Panc1 (cell line): ENCODE measurements at places on chromosomes 16 and 17. TPM values are rescaled to one million over a fixed set of nuclear protein-coding genes. Genes with fewer than 3 reads are reported as not detected.

DNA sequence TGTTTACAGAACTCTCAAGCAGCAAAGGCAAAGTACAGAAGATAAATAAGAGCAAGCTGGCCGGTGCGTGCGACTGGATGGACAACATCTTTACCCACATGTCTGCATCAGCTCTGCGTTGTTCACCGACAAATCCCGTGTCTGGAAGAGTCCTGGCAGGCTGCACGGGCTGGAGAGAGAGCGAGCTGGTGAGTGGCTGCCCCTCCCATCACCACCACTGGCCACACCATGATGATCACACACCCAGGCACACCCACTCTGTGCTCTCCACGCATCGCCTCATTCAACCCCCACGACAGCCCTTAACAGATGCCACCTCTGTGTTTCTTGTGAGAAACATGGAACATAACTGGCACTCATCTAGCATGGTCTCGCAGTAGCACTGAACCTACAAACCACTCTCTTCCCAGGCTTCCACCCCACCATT is 59.2 kb downstream of the ANKRD11 start:
- DNase-seq: no peak

DNA sequence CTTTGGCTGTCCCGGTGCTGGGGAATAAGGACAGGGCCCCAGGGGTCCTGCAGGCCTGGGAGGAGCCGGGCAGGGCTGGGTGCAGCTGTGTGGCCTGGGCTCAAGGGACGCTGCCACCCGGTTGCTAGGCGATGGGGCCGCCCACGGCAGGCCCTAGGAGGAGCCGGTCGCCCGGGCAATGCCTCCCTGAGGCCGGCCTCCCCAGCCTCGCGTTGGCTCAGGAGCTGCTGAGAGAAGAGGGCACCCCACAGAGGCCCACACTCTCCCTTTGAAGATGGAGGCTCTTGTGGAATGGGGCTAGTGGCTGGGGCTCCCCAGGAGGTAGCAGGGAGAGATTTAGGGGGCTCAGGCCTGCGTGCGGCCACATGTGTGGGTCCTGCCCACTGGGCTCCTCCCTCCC is at the start of gene CIBAR2:
Gene CIBAR2, minus strand, starts transcription at position 109 of the 400 bp plus-strand sequence. CDS start 120 bp downstream, outside the sequence.
- DNase-seq: no peak

DNA sequence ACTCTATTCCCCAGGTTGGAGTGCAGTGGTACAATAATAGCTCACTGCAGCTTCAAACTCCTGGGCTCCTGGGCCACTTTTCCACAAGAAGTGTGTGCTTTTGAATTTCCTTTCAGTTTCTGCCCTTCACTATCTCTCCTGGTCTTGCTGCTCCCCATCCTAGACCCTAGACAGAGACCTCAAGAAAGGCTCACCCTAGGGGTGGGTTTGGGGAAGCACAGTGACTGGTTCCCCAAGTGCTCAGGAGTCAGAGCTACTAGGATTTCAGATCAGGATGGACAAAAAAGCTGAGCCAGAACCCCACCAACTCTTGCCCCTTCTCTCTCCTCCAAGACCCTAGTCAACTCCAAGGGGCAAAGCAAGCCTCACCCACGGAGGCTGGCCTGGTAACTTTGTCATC is 1.6 kb upstream of the SEBOX start:
- DNase-seq: no peak

GRCh38 chr16:19745286-19746010 is 27.4 kb downstream of the IQCK start:
- DNase-seq: no peak

DNA sequence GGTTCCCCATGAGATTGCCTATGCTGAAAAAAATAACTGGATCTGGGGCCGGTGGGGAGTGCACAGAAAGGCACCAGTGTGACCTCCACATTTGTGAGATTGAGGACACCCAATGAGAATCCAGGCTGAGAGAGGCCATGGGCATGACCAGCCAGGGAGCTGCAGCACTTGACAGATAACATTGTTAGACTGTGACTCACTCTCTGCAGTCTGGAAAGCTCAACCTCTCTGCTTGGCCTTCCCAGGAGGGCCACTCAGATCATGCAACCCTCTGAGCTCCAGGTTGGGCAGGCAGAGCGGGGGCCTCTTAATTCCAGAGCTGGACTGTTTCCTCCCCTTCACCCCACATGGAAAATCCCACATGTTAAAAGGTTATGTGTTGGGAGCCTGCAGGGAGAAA is 30.1 kb downstream of the FZD2 start:
- DNase-seq: no peak

DNA sequence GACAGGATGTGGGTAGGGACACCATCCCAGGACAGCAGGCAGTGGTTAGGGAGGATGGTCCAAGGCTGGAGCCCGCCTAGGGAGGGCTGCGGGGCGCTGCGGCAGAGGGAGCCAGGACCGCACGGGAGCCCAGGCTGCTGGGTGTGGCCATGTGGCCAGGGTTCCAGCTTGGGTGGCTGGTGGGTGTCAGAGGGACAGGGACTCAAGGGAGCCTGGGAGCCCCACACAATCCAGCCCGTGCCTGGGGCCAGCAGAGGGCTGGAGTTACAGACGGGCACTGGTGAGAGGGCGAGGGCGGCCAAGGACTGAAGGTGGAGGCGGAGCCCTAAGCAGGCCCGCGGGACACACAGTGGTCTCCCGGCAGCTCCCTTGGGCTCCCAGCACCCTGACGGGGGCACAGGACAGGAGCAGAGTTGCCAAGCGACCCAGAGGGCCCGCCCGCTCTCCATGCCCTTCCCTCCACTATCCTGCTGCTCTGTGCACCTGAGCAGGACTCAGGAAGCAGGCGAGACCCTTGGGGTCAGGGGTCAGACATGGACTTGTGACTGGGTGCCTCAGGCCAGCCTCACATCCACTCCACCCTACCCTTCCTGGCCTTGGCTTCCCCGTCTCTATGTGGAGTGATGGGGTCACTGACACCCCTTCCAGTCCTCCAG is 7.1 kb downstream of the MRPL28 start:
- no peak for DNase-seq

- no peak for DNase-seq
These were observed 5.1 kb downstream of the KRT222 start for GRCh38 chr17:40659911-40660310.

DNA sequence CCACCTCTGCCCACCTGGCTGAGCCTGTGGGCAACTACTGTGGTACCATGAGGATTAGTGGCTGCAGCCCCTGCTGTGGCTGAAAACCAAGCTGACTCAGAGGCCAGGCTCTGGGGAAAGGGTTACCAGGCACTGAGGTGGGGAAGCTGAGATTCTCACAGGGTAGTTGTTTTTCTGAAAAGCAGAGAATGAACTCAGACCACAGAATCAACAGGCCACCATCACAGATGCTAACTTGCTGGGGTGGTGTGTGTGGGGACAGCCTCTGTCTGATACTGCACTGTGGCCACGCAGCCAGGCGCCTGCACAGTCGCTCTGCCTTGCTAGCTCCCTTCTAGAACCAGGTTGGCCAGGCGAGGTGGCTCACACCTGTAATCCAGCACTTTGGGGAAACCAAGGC is 28.8 kb downstream of the NPLOC4 start:
- DNase-seq: no peak

- DNase-seq: no peak
These were observed 19.5 kb downstream of the SDR42E2 start for GRCh38 chr16:22181843-22182242.

DNA sequence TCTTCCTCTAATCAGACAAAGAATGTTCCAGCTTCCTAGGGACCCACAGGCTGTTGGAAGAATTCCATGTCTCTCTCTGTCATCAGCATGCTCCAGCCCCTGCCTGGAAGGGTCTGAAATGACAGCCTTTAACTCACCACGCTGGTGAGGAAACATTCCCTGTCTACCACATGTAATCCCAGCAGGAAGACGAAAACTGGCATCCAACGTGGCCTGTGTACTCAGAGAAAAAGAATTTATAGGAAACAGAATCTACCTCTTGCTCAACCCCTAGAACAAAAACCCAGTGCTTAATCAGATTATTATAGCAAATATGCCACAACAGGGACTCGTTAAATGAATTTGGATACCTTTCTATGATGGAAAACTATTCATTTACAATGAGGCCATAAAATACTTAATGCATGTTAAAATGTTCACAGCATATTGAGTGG is 147.3 kb upstream of the FOXF1 start:
- DNase-seq: no peak

DNA sequence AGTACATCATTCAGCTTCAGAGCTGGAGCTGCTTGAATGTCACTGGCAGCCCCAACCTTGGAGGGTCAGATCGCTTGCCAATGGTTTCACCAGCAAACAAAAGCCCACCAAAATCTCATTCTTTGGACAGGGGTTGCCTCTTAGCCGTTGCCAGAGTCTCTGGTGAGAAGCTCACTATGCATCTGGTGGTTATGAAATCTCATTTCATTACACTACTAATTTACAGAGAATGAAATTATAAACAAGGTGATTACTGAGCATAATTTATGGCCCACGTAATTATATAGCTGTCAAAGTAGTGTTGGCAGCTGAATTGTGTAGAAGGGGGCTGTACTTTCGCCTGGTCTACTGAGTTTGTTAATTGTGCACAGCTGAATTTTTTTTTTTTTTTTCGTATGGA is 688.9 kb upstream of the KIF2B start:
- DNase-seq: no peak

GRCh38 chr17:52155301-52155700 is 3.2 kb downstream of the CA10 start:
- DNase-seq: no peak

DNA sequence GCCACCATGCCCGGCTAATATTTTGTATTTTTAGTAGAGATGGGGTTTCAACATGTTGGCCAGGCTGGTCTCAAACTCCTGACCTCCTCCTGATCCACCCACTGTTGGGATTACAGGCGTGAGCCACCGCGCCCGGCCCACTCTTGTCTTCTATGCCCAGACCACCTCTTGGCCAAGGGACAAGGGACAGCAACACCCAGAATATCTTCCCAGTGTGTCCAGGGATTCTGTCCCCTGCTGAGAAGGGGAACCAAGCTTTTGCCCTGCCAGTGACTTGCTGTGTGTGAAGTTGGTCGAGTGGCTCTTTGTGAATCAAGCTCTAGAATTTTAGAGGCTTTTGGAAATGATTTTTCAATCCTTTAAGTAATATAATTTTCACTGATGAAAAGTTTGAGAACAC is 1.7 kb upstream of the MPO start:
- no peak for DNase-seq

DNA sequence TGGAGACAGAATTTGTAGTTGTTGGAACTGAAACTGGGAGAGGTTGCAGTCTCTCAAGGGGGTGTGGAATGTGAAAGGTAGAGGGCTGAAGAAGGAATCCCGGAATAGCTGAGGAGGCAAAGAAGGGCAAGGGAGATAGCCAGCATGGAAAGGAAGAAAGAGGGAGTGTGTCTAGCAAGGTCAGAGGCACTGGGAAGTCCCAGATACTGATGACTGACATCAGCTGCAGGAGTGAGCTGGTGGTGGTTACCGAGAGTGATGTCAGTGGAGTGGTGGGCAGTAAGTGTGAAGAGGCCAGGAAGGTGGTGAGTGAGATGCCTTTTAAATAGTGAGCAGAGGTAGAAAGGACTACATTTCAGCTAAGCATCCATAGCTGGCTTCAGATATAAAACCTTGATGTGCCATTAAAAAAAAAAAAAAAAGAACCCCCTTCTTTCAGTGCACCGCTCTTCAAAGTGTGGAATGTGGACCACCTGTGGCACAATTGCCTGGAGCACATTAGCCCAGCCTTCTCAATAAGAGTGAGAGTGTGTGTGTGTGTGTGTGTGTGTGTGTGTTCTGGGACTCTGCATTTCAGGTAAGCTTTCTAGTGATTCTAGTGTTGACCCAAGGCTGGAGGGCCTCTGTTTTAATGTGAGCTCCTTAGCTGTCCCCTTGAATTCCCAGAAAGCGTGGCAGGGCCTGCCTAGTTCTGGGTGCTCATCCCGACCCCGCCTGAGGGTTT is 8.5 kb downstream of the PRMT7 start:
- no peak for DNase-seq

- no peak for DNase-seq
These were observed 298.1 kb upstream of the N4BP1 start for GRCh38 chr16:48907906-48908634.

- DNase-seq: no peak
These were observed 267.9 kb upstream of the CCL2 start for GRCh38 chr17:33987162-33987561.

DNA sequence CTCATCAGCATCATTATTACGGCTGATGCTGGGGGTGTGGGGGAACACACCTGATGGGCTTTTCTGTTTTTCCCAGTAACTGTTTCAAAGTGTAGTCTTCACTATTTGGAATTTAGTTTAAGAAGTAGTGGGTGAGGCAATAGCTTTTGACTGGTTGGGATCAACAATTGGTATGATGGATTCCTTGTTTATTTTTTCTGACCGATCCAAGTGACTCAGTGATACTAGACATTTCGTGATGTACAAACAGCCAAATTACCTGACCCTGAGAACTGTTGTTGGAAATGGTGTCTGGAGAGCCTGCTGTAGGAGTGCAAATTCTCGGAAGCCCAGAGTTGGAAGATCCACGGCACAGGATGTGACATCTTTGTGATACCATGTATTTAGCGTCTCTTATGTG is 204.2 kb downstream of the PRKCA start:
- no peak for DNase-seq

DNA sequence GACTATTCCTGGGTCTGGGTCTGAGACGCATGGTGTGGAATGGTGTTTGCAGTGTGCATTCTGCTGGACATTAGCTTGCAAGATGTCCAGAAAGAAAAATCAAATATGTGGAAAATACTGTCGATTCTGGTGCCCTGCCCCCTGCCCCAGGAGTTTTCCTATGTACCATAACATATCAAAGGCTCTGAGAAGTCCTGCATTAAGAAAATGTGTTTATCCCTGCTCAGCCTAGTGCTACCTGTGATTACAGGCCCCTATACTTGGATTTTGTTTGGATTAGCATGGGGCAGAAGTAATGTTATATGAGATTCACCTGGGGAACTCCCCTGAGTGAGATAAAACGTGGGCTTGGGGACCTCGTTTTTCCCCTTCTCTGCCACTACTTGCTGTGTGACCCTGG is 325.0 kb downstream of the CBLN1 start:
- DNase-seq: no peak

The PRSS33 gene
- 0.59 TPM for total RNA-seq

The KRT10 gene
- 70.8 TPM for total RNA-seq

The HOXB3 gene
- 127 TPM for total RNA-seq

The SLFN14 gene
- not detected for total RNA-seq

The OR1A2 gene
- total RNA-seq: not detected

The CHRNE gene
- 0.13 TPM for total RNA-seq
